ENCODE measurements at places on chromosomes 12 and 14.

DNA sequence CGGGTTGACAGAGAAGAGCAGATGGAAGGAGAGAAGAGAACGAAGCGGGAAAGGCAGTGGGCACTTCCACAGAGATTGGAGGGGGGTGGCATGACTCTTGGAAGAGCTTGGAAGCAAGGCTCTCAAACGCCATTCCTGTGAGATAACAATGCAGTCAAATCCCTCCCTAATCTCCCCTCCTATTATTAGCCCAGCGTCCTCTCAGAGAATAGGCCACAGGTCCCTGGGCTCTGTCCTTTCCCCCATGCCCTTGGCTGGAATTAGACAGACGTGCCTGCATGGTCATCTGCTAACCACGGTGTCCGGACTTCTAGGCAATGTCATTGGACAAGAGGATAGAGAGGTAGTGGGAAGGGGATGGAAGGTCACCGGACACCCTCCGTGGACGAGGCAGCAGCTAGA is 8.0 kb upstream of the MYH7 start:
- DNase-seq, result no peak

DNA sequence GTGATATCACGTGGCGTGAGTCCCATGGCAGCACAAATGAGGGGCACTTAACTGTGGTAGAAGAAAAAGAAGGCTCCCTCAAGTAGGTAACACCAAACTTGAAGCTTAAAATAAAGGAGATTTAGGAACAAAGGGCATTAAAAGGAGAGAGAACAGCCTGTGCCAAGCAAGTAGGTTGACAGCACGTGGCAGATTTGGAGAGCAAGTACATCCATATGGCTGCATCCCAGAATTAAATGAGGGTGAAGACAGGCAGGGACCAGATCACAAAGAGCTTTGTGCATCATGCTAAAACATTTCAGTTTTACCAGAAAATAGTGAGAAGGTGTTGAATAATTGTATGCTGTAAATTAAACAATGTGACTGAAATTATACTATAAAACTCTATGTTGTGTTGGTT is 32.8 kb downstream of the KCNMB4 start:
- DNase-seq, result no peak

- no peak for DNase-seq
These were observed 1.8 kb upstream of the COX14 start for GRCh38 chr12:50110127-50110761.

DNA sequence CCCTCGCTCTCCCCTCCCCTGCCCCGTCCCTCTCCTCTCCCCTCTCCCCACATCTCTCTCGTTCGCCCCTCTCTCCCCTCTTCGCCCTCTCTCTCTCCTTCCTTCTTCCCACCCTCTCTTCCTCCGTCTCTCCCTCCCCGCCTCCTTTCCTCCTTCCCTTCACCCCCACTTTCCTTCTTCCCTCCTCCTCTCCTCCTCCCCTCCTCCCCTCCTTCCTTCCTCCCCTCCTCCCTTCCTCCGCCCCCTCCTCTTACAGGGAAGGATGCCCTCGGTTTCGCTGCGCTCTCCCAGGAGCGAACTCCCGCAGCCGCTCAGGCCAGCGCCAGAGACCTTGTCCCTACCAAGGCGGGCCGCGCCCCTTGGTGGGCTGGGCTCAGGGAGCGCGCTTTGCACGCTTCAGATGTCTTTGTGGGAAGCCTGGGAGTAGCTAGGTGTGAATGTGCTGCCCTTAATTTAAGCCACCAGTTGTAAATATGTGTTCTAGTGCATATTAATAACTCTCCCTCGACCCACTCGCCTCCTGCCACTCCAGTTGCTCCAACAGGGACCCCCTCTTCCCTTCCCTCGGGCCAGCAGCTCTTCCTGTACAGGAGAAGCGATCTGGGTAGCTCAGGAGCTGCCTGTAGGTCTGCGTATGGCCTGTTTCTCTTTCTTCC is 13.3 kb upstream of the MAP3K9 start:
- no peak for DNase-seq

DNA sequence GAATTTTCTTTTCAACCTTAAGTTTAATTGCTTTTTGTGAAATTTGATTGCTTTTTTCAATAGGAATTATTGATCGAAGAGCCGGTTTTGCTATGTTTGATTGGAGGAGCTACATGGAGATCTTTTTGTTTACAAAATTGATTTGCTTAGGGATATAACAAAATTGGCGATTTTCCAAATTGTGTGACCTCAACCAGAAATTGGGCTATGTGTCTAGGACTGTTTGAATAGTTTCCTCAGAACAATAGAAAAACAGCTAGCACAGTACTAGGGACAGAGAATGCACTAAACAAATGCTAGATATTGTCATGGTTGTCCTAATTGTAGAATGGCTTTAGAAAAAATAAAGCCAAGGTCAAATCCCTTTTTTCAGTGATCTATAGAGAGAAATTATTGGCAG is 2.4 kb downstream of the SLC17A8 start:
- no peak for DNase-seq

GRCh38 chr12:117526757-117527478 is 165.5 kb upstream of the NOS1 start:
- no peak for DNase-seq

DNA sequence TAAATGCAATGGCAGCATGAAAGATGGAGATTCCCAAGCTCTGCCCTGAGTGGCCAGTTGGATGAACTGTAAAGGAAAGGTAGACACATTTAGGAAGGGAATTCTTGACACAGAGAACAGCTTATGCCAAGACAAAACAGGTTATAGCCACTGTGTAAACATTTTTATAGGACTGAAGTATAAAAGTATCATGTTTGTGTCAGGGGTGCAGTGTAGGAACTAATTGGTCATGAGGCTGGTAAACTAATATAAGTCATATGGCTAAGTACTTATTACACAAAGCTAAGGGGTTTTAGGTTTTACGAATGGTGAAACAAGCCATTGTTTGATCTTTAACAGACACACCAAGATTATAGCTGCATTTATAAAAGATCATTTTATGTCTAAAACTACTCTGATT is 207.7 kb upstream of the SLC16A7 start:
- no peak for DNase-seq

GRCh38 chr12:40390980-40391379 is 166.2 kb downstream of the LRRK2 start:
- no peak for DNase-seq

DNA sequence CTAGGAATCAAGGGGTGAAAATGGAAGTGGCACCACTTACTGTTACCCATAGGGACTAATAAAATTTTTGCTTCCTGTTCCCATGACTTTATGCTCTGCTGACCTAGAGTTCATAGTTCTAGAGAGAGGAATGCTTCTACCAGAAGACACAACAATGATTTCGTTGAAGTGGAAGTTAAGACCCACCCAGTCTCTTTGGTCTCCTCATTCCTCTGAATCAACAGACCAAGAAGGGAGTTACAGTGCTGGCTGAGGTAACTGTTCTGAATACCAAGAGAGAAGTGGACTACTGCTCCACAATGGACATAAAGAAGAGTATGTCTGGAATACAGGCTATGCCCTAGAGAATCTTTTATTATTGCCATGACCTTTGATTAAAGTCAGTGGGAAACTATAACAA is 23.5 kb upstream of the DYRK2 start:
- no peak for DNase-seq

DNA sequence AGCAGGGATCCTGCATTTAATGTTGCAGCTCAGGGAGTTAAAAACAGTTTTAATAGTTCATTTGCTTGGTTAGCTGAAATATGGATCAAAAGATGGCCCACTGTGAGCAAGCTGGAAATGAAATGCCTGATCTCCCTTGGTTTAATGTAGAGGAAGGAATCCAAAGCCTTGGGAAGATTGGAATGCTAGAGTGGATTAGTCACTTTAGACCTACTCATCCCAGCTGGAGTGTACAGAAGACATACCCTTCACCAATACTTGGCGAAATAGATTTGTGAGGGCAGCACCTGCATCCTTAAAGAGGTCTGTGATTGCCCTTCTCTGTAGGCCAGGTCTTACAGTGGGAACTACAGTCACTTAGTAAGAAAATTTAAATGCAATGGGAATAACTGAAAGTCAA is 58.0 kb upstream of the KRAS start:
- DNase-seq, result no peak
